Left lobe of liver (tissue), 2 donors: ENCODE measurements at places on chromosomes 16 and 17. TPM values are rescaled to one million over a fixed set of nuclear protein-coding genes. Genes with fewer than 3 reads are reported as not detected.

DNA sequence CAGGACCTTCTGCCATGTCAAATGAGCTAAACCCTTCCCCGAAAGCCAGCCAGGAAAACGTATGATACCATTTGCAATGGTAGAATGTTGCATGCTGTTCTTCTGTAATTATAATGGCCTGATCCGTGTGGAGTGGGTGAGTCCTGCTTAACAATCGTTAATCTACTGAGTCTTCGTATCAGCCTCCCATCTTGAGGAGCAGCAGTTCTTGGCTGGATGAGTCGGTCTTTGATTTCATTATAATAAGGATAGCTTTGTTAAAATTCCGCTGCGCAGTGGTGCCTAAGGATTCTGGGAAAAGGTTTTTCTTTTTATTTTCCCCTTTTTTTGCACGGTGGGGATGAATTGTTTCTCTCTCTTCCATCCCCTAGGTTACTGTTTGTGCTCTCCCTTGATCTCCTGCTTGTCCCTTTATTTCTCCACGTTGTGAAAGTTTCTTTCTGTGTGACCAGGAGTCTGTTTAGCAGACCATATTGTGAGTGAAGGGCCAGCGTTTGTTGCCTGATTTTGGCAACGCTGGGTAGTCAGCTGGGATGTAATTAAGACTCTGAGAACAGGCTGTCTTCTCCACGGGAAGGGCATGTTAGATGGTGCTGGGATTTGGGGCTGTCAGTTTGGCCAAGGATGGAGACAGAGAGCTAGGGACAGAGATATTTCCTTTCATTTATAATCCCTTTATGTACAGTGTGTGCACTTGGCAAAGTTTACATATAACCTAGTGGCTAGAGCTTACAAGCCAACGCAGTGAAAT, 263.0 kb downstream of the FTO start:
- no peak for DNase-seq

ZNF469 gene
- total RNA-seq = 0.38 TPM

DNA sequence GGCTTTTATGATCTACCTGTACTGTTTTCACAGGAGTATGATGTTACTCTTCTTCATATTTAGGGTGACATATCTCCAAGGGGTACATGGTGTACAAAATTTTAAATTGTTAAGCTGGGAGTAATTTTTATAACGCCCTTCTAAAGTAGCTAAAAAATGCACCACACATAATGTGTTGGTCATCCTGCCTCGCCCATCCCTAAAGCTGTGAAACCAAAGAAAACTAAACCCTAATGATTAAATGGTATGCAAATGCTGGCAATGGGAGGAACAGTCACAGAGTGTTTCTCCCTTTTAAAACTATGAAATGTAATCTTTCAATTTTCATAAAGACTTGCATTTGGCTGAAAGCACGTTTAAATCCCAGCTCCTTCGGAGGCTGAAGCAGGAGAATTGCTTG, 2.0 kb upstream of the KRT24 start:
- DNase-seq = no peak

DNA sequence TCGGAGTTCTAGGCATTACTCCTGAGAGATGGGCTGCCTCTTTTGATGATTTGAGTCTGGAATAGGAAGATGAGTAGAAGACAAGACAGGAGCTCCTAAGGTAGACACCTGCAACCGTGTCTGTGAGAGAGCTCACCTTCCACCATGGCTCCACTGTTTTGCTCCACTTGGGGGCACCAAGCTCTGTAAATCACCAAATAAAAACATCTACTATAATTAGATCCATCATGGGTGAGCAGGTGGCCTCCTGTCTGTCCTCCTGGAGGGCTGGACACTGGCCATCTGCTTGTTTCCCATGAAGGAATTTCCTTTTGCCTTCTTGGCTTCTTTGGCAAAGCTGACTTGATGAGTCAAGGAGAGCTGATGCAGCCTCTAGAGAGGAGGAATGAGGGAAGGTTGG, 179.0 kb downstream of the HAPSTR1 start:
- DNase-seq = no peak

DNA sequence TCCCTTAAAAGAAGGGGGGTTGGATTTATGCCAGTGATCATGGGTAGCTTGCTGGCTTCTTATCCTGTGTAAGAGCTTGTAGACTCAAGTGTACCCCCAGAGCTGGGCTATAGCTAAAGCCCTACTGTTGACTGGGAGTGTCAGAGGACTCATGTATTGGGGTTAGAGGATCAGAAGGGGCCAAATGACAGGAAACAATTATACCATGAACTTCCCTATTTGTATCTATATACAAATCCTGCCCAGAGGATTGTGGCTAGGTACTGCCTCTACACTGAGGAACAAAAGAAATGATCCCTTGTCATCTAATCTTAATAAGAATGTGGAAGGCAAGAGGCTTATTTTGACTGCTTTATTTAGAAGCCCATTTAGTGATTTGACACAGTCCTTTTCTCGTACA, 14.3 kb downstream of the ZP2 start:
- DNase-seq = no peak

CRISPLD2 gene
- 4.5 TPM for total RNA-seq

DNA sequence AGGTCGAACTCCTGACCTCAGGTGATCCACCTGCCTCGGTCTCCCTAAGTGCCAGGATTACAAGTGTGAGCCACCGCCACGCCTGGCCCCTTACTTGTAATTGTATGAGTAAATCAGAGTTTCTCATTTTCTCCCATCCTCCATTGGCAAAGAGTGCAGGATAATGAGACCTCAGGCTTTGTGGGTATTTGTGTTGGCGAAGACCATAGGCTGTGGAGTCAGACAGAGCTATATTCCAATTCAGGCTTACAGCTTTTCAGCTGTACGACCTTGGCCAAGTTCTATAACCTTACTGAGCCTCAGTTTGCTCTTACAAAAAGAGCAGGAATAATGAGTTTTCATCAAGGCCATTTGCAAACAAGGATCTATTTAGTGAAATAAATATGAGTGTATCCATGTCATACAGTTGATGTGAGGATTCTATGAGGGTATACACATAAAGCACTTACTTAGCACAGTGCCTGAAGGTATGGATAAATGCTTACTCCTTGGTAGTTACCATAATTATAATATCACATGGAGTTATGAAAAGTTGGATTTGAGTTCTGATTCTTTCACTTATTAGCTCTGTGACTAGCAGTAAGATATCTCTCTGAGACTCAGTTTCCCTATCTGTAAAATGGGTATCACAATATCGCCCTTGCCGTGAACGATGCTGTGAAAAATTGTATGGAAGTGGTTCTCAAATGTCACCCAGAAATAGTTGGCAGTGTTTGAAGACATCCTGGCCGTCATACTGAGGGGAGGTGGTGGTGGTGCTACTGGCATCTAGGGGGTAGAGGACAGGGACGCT, 25.6 kb upstream of the CPPED1 start:
- DNase-seq = no peak

DNA sequence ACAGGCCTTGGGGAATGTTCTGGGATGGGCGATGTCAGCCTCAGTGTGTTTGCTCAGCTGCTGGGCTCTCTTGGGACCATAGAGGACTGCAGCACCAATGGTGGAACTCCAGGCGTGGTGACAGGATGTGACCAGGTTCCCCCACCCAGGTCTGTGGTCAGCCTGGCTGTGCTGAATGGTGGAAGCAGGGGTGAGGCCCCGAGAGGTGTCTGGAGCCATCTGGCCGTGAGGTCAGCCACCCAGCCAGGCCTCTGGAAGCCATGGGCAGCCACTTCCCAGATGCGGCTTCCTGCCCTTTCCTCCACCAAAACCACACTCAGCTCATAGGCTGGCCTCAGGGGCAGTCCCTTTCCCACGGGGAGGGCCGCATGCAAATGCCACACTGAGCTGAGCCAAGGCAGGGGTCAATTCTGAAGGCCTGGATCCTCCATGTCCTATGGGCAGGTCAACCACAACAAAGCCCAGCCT, 7.8 kb upstream of the MAPK7 start:
- no peak for DNase-seq

- no peak for DNase-seq
Observed at GRCh38 chr17:17109907-17110306, 67.7 kb downstream of the MPRIP start.

STAT3 gene
- total RNA-seq = 112 TPM

KCNG4 gene
- total RNA-seq = not detected

- no peak for DNase-seq
Observed at GRCh38 chr16:21277045-21277926, 804 bp downstream of the CRYM start.

KRTAP4-4 gene
- total RNA-seq = not detected

HOXB8 gene
- 0.15 TPM for total RNA-seq

- no peak for DNase-seq
Observed at GRCh38 chr17:72984145-72984925, 108.2 kb downstream of the SLC39A11 start.

SLC26A11 gene
- 6.7 TPM for total RNA-seq

SPIRE2 gene
- total RNA-seq = 8.7 TPM

DNA sequence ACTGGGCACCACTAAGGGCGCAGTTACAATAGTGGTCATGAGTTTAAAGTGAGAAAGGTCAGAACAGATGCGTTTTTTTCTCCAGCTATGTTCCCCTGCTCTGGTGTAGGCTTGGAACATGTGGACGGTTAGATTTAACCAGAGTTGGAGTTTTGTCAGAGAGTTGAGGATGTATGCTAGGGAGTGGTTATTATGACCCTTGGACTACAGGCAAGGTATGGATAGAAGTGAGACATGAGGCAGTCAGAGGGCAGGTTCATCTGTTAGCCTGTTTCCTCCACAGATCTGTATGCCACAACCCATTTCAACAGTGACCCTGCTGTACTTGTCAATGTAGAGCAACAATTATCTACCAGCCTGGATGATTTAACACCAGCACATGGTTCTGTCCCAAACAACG, 22.6 kb downstream of the TPPP3 start:
- DNase-seq = no peak

SLFN14 gene
- total RNA-seq = 0.05 TPM

GRCh38 chr17:41199421-41200078, 9.9 kb downstream of the KRTAP9-1 start:
- no peak for DNase-seq

GRCh38 chr16:4115949-4116318, 308 bp downstream of the ADCY9 start:
- no peak for DNase-seq

DNA sequence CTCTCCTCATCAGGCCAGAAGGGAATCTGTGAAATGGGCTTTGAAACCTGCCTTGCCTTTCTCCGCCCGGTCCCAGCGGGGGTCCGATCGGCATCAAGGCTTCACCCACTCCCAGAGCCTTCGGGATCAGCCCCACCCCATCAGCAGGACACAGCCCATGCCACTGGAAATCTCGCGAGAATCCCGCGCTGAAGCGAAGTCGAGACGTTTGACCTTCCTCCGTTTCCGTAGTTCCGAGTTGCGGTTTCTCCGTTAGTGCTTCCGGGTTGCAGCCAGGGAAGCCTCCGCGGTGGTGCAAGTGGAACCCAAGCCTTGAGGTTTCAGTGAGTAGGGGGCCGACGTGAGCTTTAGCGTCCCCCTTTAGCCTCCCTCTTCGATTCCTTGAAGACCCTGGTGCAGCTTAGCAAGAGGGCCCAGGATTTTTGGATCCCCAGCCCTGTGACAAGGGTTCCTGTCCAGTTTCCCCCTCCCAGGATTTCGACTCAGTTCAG, at the start of gene COASY:
Gene COASY, plus strand, starts transcription at position 252 of the 491 bp plus-strand sequence. CDS start 475 bp downstream, outside the sequence.
- peak; percentile 96 for DNase-seq

GRCh38 chr17:35752471-35752870, 568 bp downstream of the GAS2L2 start:
- DNase-seq = no peak

DNA sequence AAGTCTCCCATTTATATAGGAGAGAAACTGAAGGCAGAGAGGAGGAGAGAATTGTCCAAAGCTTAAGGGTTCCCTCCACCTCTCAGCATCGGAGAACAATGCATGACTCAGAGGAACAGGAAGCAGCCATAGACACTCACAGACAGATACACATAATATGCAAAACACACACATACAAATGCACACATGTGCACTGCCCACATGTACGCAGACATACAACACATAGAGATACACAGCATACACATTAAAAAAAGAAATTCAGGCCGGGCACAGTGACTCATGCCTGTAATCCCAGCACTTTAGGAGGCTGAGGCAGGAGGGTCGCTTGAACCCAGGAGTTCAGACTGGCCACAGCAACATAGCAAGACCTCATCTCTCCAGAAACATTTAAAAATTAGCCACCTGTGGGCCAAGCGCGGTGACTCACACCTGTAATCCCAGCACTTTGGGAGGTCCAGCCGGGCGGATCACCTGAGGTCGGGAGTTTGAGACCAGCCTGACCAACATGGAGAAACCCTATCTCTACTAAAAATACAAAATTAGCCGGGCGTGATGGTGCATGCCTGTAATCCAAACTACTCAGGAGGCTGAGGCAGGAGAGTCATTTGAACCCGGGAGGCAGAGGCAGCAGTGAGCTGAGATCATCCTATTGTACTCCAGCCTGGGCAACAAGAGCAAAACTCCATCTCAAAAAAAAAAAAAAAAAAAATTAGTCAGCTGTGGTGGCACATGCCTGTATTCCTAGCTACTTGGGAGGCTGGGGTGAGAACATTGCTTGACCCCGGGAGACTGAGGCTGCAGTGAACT, 11.3 kb downstream of the ERAL1 start:
- no peak for DNase-seq

GRCh38 chr17:44677136-44677535, 12.4 kb downstream of the CCDC43 start:
- DNase-seq = no peak

LRRC37A3 gene
- 3.1 TPM for total RNA-seq

CACNG1 gene
- total RNA-seq = not detected

CENPN gene
- 7.6 TPM for total RNA-seq

DNA sequence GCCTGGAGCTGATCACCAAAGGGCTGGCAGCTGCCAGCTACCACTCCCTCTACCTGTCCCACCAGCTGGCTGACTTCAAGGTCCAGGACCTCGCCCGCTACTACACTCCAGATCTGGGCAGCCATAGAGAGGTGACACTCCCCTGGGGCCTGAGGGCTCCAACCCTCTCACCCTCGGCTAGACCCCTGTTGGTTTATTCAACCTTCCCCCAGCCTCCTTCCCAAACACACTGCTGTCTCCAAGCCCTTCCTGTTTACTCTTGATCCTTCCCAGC, 18.0 kb downstream of the ALOX12B start:
- DNase-seq = no peak

CCL1 gene
- total RNA-seq = not detected

DBNDD1 gene
- total RNA-seq = 3.3 TPM

DNA sequence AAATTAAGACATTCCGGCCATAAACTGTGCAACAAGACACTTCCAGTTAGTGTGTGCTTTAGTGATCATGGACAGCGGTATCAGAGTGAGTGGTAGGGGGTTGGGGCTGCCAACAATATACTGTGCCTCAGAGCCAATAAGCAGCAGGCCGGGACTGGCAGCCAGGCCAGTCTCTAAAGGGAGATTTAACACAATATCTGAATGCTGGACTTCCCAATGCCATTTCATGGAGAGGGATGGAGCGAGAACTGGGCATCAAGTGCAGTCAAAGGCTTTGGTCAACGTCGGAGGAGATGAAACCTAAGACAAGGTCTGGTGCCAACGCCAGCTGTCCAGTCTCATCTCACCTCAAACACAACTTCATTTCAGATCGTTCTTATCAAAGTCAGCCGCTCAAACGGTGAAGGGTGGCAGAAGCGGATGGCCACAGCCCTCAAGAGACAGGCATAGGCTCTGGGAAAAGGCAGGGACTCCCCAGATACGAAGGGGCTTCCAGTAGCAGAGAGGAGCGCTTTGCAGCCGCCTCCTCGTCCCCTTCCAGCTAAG, 935 bp downstream of the USP32 start:
- DNase-seq = no peak

- DNase-seq = peak; percentile 82
Observed at GRCh38 chr16:89720551-89720812, 216 bp downstream of the VPS9D1 start.

IL21R gene
- total RNA-seq = 0.33 TPM

- DNase-seq = no peak
Observed at GRCh38 chr17:68686108-68686988, 85.2 kb upstream of the FAM20A start.

- no peak for DNase-seq
Observed at GRCh38 chr16:13093661-13094060, 192.3 kb downstream of the SHISA9 start.
